Keratinocyte (primary cell): ENCODE measurements at places on chromosomes 4 and X.

DNA sequence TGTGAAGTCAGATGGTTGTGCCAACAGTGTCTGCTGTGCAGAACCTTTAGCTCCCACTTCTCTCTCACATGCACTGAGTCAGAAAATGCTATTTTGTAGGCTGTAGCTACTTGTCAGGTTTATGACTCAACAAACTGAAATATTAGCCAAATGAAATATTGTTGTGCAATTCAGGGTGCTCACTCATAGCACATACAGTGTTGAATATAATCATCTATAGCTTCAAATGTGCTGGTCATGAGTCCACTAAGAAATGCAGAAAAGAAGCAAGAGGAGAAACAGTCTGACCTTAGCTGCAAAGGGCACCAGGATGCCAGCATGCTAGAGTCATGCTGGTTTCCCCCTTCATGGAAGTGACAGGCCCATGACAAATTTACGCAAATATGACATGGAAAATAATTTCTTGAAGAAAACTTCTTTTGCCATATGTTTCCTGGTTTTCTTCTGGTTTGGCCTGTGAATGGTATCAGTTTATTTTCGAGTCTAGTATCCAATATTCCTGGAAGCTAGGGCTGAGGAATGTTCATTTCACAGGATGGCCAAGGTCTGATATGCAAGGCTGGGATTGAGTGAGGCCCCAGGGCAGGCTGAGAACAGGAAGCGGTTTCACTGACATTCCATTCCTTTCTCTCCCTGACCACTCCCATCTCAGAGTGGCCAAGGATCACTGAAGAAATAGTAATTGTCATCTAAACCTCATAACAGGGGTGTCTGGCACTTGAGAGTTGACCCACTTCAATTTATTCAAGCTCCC is 10.3 kb upstream of the CXCL2 start:
- no peaks in the 10 kb centered on the region for H3K36me3 ChIP-seq
- peak overlapping the region; percentile 34 for H3K4me3 ChIP-seq
- H3K27ac ChIP-seq, result peak overlapping the region; percentile 94
- no peaks in the 10 kb centered on the region for H3K27me3 ChIP-seq
- DNase-seq, result peak; percentile 92

DNA sequence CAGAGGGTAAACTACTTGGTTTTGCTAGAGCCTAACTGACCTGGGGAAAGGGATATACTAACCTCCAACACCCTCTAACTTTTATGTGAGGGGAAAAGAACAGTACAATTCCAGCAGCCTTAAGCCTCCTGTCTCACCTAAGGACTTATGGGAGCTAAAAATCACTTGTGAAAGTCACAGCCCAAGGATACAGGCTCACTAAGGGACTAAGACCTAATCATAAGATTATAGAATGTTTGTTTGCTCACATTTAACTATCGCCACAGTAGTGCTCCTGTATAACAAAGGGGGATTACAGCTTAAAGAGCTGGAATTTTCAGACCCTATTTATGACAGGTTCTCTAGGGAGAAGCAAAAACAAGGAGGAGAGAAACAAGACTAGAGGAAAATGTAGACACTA is 548.7 kb downstream of the DACH2 start:
- no peak overlapping the region for H3K27ac ChIP-seq
- H3K4me1 ChIP-seq, result no peaks in the 10 kb centered on the region
- no peak overlapping the region for H3K4me3 ChIP-seq
- no peaks in the 10 kb centered on the region for H3K36me3 ChIP-seq
- no peak for DNase-seq

- no peaks in the 10 kb centered on the region for H3K36me3 ChIP-seq
- H3K27me3 ChIP-seq, result no peaks in the 10 kb centered on the region
- H3K4me3 ChIP-seq, result no peak overlapping the region
- H3K4me1 ChIP-seq, result no peaks in the 10 kb centered on the region
- no peak overlapping the region for H3K27ac ChIP-seq
Observed at GRCh38 chr4:159778298-159778697, 675.4 kb downstream of the RAPGEF2 start.

GRCh38 chrX:25005382-25006185 is 10.2 kb downstream of the ARX start:
- no peak overlapping the region for H3K27ac ChIP-seq
- no peaks in the 10 kb centered on the region for H3K36me3 ChIP-seq
- no peak for DNase-seq
- H3K4me3 ChIP-seq, result no peak overlapping the region
- peaks cover 80% of the 10 kb centered on the region for H3K27me3 ChIP-seq

DNA sequence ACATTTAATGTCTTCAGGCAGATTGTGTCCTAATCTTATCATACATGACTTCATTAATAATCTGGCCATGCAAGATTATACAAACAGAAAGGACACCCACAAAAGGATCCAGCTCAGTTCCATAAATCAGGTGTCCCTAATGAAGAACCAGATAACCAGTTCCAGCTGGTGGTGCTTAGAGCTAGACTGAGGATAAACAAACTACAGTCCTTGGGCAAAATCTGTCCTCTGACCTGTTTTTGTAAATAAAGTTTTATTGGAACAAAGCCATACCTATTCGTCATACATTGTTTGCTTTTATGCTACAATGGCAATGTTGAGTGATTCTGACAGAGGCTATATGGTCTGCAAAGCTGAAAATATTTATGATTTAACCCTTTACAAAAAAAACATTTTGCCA is 199.5 kb downstream of the MID1IP1 start:
- H3K27me3 ChIP-seq, result no peaks in the 10 kb centered on the region
- DNase-seq, result no peak
- no peaks in the 10 kb centered on the region for H3K4me1 ChIP-seq
- no peaks in the 10 kb centered on the region for H3K36me3 ChIP-seq
- no peak overlapping the region for H3K27ac ChIP-seq

- no peaks in the 10 kb centered on the region for H3K27me3 ChIP-seq
- H3K36me3 ChIP-seq, result no peaks in the 10 kb centered on the region
- no peak for DNase-seq
- H3K27ac ChIP-seq, result no peak overlapping the region
- no peak overlapping the region for H3K4me3 ChIP-seq
- H3K4me1 ChIP-seq, result no peaks in the 10 kb centered on the region
Observed at GRCh38 chr4:181330654-181331201, 912.5 kb upstream of the TENM3 start.

DNA sequence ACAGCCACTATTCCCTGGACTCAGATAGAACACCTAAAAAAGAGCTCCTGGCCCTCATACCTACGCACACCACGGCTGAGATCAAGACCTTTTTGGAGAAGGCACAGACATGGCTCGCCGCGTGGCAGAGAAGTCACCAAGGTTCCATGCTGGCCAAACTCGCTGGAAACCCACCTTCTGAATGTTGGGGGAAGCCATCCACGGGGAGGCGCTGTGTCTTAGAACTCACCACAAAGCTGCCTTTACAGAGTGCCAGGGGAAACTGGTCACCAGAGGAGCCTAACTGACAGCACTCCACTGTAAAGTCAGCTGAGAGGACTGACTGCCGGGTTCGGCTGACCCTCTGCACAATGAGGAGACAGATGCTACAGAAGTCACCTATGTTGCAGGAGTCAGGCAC is 97.9 kb downstream of the NEUROG2 start:
- peaks cover 3% of the 10 kb centered on the region for H3K4me1 ChIP-seq
- no peak for DNase-seq
- H3K27ac ChIP-seq, result no peak overlapping the region
- H3K27me3 ChIP-seq, result no peaks in the 10 kb centered on the region
- H3K4me3 ChIP-seq, result no peak overlapping the region

DNA sequence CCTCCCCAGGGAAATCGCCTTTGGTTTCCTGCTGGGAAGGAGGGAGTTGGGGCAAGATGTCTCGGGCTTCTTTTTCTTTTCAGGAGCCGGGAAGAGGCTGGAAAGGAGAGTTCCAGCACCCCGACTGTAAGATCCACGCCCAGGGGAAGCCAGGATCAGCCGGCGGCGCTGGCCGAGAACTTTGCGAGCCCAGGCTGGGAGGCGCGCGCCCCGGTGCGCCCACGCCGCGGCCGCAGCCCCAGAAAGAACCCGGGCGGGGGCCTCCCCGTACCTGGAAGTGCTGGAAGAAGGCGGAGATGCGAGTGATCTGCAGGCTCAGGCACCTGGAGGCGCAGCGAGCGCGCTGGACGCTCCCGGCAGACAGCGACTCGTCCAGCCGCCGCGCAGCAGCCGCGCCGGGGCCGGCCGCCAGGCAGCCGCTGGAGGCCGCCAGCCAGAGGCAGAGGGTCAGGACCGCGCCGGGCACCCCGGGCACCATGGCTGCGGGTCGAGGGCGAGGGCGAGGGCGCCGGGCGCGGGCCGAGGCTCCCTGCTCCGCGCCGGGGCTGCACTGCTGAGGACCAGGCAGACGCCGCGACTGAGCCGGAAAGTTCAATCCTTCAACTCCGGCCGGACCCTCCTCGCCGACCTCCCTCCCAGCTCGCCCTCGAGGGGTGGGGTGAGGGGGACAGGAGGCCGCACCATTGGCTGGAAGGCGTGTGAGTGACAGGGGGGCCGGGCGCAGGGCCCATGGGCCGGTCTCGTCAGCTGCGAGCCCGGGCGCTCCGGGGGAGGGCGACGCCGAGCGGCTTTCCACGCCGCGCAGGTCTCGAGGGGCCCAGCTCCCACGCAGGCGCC is at the start of gene ANOS1:
Gene ANOS1 (minus strand): TSS at position 579 of the 837 bp plus-strand sequence. CDS start 101 bp downstream, at position 478.
- H3K4me1 ChIP-seq, result peaks cover 3% of the 10 kb centered on the region
- H3K36me3 ChIP-seq, result no peaks in the 10 kb centered on the region
- H3K4me3 ChIP-seq, result peak within 1 kb of the TSS; percentile 59

DNA sequence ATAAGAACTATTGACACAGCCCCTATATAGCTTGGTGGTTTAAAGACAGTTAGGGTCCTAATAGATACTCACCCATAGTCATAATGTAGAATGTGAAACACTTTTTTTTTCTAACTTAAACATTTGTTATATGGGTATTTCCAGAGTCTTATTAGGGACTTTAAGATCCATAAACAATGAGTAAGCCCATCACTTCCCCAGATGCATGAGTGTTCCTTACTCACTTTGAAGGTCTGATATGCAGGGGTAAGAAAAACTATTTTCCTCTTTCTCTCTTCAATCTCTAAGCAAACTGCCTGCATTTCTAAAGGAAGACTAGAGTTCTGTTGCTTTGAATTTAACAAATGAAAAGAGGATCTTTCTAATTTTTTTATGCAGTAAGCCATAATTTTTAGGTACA is 443.6 kb upstream of the PITX2 start:
- H3K27ac ChIP-seq, result no peak overlapping the region
- H3K4me3 ChIP-seq, result no peak overlapping the region
- H3K4me1 ChIP-seq, result no peaks in the 10 kb centered on the region
- DNase-seq, result no peak

- H3K36me3 ChIP-seq, result no peaks in the 10 kb centered on the region
- no peak overlapping the region for H3K27ac ChIP-seq
- H3K4me3 ChIP-seq, result no peak overlapping the region
- H3K4me1 ChIP-seq, result no peaks in the 10 kb centered on the region
- no peak for DNase-seq
Observed at GRCh38 chr4:24719615-24720014, 75.8 kb upstream of the SOD3 start.
